Midbrain (tissue), 1 donor: ENCODE measurements at places on chromosomes 5 and 9.

DNA sequence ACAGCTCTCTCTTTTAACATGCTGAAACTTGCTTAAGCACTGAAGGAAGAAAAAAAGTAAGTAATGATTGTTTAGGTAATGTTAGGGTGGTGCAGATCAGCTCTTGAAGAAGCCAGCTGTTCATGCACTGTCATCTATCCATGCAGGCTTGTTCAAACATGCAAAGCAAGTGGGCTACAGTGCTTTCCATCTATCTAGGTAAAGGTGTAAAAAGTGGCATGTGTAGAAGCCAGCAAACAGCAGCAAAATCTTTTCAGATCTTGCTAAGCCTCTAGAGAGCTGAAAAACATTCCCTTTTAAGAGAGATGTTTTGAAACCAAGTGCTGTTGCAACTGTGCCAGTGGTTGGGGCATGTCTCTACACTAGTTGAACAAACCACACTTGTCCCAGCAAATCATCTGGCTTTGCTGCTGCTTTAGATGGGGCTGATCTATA, 214.4 kb downstream of the EFNA5 start:
- no peak for DNase-seq

DNA sequence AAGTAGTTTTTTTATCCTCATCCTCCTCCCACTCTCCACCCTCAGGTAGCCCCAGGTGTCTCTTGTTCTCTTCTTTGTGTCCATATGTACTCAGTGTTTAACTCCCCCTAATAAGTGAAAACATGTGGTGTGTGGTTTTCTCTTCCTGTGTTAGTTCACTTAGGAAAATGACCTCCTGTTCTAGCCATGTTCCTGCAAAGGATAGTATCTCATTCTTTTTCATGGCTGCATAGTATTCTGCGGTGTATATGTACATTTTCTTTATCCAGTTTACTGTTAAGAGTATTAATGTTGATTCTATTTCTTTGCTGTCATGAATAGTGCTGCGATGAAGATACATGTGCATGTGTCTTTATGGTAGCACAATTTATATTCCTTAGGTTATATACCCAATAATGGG, 68.4 kb upstream of the RANBP3L start:
- DNase-seq: no peak

DNA sequence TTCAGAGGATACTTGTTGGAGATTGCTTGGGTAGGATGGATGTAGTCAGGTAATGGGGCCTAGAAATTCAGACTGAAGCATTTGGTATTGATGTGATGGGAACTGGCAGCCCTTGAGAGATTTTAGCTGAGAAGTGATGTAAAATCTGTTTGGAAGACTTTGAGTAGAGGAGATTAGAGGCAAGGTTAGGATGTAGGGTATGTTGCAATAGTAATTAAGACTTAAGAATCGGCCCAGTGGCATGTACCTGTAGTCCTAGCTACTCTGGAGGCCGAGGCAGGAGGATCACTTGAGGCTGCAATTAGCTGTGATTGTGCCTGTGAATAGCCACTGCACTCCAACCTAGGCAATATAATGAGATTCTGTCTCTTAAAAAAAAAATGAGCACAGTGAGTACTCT, 6.7 kb downstream of the NSD1 start:
- no peak for DNase-seq

DNA sequence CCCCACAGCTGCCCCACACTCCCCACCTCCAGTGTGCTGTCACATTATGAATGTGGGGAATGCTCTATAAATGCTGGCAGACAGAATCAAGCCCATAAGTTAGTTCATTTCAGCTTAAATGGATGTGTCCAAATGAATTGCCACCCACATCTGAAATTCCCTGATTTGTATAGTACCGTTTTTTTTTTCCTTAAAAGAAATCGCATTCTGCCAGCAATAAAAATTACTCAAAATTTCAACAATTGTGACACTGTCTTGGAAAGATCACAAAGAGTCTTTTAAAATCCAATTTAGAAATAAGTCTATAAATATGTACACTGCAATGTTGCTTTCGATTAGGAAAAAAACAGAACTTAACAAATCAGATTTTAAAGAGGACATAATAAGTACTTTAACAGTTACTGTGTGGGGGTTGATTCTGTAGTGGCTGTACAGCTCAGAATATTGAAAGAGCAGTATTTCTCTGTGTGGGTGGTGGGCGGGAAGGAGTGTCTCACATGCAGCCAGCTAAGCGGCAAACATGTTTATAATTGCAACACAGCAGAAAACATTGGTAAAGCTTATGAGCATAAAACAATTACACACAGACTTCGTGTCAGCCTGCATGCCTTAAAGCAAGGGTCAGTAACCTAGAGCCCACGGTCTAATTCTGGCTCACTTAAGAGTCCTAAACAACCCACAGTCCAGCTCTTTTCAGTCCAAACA, 24.9 kb upstream of the CSNK1G3 start:
- DNase-seq: no peak

DNA sequence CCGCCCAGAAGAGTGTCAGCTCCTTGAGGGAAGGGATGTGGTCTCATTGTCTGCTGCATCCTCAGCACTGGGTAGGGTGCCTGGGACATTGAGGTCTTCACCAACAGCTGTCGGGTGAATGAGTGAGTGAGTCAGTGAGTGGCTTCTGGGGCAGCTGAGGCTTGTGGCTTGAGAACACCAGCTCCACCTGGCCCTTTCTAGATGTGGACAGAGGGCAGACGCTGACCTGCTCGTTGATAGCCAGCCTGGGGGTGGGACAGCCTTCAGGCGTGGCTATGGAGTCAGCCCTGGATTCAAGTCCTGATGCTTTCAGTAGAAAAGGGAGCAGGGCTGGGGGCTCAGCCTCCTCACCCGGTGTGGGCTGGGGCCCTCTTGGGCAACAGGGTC, 215.1 kb downstream of the C9orf50 start:
- DNase-seq: no peak

DNA sequence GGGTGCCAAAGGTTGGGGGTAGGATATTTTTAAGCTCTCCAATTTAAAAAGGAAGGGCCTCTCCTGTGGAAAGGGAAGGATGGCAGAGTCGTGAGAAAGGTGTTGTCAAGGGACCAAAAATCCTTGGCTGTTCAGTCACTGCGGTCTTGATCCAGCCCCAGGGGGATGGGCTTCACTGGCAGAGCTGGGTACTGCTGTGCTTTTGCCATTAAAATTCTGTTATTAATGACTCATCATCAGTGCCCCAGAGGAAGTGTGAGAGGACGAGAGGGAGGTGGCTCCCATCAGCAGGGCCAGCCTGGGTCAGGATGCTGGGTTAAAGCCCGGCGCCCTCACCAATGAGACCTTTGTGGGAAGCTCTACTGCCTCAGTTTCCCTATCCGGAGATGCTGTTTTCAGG, 16.7 kb downstream of the PCDH12 start:
- no peak for DNase-seq
